ENCODE measurements at places on chromosomes 6 and 20.

DNA sequence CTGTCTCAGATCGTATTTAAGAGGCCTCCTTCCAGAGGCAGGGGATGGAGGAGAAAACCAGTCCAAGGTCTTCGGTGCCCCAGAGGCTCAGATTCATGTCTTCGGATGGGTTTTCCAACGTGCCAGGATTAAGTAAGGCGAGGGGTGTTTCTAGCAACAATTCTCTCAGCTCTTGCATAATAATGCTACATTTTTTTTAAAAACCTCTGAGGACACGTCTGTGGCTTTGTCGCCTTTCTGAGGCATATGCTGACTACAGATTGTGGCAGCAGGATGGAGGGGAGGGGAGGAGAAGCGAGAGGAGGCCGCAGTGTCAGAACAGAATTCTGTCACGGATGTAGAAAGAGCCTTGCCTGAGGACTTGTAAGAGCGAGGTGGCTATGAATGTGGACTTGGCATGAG, 17.7 kb upstream of the CCDC167 start:
- DNase-seq: peak; percentile 94

GRCh38 chr6:113511100-113511499, 346.0 kb upstream of the MARCKS start:
- DNase-seq: no peak

DNA sequence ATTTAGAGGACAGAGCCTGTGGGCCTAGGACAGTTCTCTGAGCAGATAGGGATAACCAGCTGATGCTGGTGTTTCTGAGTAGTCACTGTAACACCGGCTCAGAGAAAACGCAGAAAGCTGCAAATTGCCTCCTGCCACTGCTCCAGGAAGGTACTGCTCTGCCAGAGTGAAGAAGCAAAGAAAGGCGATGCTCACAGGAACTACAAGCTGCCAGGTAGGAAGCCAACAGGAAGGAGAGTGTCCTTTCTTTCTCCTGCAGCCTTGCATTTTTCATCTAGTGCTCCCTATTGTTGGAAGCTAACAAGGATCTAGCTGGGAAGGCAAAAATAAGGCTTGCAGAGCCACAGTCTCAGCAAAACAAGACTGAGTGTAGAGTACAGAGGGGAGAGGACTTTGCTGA, 70.7 kb upstream of the RAB32 start:
- no peak for DNase-seq

- DNase-seq: no peak
Observed at GRCh38 chr20:37299718-37300528, 10.5 kb downstream of the MANBAL start.

- DNase-seq: peak; percentile 47
Observed at GRCh38 chr6:136550330-136551071, at the start of gene MAP7. Gene MAP7, minus strand, starts transcription at chr6:136550422. Its CDS starts 14 bp downstream, at chr6:136550408.

DNA sequence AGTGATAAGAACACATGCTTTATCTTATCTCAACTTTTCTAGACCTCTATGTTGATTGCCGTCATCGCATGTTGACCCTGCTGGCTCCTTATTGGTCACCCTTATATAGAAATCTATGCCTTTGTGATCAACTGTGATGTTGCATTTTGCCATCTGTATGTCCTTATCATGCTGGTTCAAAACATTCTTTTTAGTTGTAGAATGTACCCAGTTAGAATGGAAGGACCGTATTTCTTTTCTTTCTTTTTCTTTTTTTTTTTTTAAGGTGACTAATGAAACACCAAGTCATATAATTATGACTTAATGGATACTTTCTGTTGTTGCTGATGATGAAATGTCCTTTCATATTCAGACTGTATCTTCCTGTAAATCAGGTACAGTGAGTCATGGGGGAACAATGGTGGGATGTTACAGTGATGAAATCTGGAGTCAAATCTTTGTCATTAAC, 145.9 kb upstream of the CITED2 start:
- no peak for DNase-seq

GRCh38 chr20:49171909-49172308, 16.2 kb downstream of the STAU1 start:
- no peak for DNase-seq

- DNase-seq: peak; percentile 84
Observed at GRCh38 chr6:31580807-31581433, 1.3 kb downstream of the LTB start.

DNA sequence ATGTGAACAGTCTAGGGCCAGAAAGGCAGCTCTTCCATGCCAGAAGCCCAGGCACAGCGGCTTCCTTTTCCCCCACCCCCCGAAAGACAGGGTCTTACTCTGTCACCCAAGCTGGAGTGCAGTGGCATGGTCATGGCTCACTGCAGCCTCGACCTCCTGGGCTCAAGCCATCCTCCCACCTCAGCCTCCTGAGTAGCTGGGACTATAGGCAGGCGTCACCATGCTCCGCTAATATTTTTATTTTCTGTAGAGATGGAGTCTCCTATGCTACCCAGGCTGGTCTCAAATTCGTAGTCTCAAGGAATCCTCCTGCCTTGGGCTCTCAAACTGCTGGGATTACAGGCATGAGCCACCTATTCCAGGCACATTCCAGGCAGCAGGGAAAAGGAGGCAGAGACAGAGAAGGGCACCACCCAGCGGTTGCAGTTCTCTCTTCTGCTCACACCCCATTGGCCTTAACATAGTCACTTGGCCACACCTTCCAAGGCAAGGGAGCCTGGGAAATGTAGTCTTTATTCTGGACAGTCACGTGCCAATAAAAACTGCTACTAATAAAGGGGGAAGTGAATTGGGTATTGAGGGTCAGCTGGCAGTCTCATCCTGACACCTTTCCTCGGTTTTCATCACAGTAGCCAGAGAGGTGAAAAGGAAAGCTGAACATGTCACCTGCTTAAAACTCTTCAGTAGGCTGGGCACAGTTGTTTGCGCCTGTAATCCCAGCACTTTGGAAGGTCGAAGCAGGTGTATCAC, 205.9 kb downstream of the ZMYND8 start:
- DNase-seq: no peak

- no peak for DNase-seq
Observed at GRCh38 chr6:89970609-89971337, 76.5 kb downstream of the GJA10 start.

GRCh38 chr6:537114-537513, 119.8 kb downstream of the HUS1B start:
- no peak for DNase-seq

DNA sequence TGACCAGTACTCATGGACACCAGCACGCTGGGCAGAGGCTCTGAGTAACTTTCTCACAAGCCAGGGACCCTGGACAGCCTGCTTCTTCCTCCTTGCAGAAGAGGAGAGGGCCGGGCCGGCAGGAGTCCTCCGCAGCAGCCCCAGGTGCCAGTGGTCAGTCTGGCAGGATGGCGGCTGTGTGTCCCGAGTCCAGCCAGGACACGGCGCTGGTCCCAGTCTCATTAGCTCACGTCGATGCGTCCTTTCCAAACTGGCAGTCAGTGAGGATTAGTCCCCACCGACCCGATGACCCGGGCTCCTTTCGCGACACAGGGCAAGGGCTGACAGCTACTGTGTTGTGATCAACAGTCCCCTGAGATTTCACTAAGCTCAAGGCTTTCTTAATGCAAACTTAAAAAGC, 267.0 kb downstream of the TAF4 start:
- no peak for DNase-seq

GRCh38 chr6:18028332-18028731, 40.9 kb upstream of the KIF13A start:
- DNase-seq: no peak

DNA sequence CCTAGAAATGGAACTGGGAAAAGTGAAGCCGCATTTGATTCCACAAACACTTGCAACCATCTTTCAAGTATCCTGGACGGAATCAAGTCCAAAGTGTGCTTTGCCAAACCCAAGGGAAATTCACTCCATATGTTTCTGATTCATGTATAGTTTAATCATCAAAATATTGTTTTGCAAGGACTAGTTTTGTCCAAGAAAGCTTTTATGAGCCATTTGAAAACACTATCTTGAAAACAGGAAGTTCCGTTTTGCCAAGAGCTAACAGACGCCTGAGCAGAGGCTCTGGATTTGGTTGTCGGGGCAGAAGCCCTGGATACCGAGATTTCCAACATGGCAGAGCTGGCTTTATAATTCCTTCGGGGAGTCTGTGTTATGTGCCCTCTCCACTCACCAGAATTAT, 251.1 kb downstream of the PHACTR1 start:
- DNase-seq: no peak

DNA sequence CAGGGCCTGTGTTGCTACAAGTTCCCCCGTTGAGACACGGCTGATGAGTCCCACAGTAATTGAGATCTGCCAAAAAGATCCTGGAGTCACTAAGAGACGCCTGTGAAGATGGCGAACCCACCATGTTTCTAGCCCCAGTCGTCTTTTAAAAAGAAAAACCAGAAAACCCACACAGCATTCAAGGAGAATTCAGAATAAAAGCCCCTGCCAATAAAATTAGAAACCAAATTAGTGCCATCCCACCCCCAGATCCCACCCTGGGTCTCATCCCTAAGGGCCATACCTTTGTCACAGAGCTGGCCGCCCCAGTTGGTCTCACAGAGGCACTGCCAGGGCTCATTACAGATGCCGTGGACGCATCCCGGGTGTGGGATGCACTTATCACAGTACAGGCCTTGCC, 21.6 kb downstream of the JAG1 start:
- DNase-seq: no peak

DNA sequence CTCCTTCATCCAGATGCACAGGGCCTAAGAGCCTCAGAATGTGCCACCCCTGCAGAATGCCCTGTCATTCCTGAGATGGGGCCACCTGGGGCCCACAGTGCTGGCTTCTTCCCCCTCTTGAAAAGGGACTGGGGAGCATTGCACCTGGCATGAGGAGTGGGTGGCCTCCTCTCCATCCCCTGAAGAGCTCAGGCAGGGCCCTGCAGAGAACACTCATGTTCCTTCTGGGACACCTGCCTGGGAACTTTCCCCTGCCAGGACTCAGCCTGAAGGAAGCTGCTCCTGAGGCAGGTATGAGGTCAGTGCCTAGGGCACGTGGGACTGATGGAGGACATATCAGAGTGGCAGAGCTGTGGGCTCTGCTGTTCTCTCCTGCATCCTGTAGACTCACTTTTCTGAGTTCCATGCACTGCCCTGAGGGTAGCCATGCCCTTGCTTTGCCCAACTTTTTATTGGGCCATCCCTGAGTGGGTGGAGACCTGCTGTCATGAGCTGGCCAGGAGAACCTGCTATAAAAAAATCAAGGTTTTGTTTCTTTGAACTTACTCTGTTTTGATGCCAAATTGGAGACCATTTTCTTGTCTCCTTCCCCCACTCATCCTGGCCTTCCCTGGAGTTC, 19.5 kb downstream of the CCDC167 start:
- no peak for DNase-seq

DNA sequence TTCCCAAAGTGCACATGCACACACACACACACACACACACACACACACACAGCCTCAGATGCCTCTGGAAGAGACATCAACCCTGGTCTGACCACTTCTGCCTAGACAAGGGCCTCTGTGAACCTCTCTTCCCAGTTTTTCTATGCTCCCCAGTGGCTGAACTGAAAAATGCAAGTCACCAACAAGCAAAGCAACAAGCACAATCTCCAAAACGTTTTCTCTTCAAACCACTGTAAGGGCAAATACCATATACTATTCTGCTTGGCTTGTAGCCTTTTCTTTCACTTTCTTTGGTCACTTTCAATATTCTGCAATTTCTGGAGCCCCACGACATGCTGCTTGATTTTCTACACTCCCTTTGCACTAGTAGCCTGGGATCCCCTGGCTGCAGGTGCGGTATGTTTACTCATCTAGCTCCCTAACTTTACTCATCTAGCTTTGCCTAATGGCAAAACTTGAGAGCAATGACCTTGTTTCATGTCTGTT, 121.4 kb upstream of the DST start:
- DNase-seq: peak; percentile 5

DNA sequence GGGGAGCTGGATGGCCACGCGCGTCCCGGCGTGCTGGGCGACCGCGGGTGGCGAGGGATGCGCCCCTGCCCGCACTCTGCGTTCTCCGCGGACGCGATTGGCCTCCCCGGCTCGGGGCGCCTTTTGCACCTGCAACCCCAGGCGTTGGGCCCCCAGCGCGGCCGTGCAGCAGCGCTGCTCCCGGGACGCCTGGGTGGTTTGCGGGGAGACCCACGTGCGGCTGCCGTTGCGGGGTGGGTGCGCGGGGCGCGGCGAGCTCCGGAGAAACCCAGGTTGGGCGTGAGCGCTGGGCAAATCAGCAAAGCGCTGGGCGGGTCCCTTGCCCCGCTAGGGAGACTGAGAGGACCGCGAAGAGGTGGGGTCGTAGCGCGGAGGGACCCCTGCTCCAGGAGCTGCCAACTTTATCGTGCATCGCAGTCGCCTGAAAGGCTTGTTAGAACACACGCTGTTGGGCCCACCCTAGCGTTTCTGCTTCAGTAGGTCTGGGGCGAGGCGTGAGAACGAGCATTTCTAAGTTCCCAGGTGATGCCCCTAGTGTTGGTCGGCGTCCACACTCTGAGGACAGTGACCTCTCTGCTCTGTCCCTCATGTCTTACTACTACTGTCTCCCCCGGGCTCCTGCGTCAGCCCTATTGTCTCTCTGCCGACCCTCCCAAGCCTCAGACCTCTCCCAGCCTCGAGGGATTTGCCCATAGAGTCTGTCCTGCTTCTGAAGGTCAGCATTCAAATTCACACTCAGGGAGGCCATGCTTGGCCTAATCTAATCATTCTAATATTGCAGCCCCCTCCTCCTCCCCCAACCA, 538 bp upstream of the ZFP64 start:
- peak; percentile 75 for DNase-seq

GRCh38 chr6:15255481-15255880, 9.6 kb downstream of the JARID2 start:
- no peak for DNase-seq

GRCh38 chr6:166489301-166490155, 97.0 kb downstream of the RAMACL start:
- DNase-seq: no peak

DNA sequence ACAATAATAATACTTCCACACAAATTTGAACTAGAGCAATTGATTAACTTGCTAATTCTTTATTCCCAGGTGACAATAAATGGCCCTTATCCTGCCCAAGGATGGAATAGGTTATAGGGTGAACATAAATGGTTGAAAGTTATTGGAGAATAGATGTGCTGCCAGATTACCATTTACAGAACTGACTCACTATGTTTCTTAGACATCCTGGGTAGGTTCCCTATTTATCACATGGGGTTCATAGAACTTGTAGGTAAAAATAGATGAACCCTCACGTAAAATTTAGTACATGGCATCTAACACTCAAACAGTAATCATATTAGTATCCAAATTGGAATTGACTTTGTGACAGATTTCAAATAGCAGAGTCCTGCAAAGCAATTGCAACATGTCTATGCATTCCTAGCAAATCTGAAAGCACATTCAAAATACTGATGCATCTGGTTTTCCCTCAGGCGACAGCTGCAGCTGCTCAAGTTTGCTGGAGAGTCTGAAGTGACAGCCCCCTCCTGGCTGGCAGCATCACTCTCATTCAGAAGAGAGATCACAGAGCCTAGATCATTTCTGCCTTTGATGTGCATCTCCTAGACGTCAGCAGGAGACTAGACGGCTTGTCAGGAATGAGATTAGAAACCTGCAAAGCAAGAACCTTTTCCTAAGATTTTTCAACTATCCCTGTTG, 80.2 kb upstream of the RNF217 start:
- DNase-seq: no peak

DNA sequence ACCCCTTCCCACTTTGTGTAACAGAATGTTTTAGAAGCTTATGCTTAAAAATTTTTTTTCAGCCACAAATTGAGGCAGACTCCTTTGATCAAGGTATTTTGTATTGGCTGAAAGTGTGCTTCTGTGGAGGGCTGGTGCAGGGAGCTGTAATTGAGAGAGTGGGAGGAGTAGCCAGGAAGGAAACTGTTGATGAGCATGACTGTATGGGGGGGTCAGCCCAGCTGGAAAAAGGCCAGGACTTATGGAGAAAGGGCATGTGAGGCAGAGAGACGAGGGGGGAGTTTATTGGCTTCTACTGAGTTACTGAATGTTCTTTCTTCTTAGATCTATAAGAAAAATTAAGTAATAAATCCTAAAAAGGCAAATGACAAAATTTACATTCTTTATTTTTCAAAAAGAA, 13.4 kb downstream of the RFPL4B start:
- no peak for DNase-seq
